NCI-H510A (cell line): ENCODE measurements at places on chromosomes 5 and 9.

DNA sequence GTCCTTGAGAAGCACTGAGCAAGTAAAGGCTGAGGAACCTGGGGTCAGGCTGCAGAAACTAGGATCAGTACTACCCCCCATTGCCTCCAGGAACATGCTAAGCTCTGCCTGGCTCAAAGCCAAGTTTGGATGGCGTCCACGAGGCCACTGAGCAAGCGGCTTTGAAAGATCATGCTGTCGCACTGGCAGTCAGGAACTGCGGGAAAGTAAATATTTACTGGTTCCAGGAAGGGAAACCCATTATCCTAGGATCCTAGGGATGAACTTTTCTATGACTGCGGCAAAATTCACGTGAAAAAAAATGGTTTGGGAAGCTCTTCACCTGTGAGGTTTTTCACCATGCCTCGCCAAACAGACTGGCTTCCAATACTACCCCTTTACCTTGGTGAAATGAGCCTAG, 75.3 kb upstream of the PJA2 start:
- DNase-seq: peak; percentile 44

DNA sequence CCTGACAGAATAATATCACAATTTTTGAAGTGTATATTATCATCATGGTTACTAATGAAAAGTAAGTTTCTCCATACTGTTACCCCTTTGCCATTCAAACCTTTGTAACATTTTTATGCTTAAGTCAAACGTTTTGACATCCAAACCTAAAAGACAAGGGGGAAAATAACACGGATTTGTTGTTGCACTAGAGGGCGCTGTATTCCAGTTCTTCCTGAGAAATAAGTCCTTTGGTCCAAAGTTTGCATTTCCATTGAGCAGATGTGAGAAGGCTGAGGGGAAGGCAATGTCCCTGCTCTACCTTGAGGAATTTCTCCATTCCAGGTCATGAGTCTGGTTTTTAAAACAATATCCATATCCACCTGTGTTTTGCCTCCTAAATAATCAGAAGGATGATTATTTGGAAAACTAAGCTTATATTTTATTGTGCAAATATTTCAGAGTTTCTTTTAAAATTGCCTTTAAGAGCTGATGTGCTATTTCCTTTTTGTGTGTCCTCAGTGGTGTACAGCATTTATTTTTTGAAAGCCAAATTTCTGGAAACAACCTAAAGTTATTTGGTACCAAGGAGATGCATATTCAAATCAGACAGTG, 9.7 kb downstream of the LECT2 start:
- DNase-seq: peak; percentile 32

- no peak for DNase-seq
Observed at GRCh38 chr9:87337335-87338087, 160.2 kb upstream of the DAPK1 start.

DNA sequence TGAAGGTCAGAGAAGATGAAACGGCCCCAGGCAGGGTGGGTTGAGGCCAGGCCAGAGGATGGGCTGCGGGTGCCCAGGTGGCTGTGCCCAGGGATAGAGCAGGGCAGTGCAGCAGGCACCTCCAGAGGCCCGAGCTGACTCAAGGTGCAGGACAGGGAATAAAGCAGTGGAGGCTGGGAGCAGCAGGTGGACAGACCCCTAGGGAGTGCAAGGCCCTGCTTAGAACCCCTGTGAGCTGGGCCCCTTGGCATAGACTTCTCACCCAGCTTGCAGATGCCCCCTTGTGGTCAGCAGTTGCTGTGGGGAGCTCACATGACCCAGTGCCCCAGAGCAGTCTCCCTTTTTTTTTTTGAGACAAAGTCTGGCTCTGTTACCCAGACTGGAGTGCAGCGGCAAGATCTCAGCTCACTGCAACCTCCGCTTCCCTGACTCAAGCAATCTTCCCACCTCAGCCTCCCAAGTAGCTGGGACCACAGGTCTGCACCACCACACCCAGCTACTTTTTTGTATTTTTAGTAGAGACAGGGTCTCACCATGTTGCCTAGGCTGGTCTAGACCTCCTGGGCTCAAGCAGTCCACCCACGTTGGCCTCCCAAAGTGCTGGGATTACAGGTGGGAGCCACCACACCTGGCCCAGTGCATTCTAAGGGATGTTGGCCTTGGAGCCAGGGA, 118.8 kb downstream of the WNK2 start:
- DNase-seq: no peak

GRCh38 chr5:8184455-8185063, 315.6 kb downstream of the MTRR start:
- peak; percentile 45 for DNase-seq

DNA sequence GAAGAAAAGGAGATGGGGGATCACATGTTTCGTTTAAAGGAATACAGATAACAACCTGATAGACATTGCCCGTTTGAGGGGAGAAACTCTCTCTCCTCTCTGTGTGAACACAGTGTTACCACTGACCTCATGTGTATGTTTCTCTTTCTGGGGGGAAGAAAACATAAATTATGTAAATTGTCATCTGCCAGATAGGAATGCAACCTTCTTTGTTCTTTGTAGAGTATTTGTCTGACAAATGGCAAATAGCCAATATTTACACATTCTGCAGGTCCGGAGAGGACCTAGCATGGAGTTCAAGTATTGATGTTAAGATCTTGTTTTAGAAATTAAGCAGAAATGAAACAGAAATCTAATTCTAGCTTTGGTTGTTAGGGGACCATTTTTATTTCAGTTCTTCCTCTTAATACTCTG, 276.3 kb downstream of the SAXO1 start:
- no peak for DNase-seq

GRCh38 chr5:1985781-1986180, 103.1 kb upstream of the IRX4 start:
- no peak for DNase-seq

DNA sequence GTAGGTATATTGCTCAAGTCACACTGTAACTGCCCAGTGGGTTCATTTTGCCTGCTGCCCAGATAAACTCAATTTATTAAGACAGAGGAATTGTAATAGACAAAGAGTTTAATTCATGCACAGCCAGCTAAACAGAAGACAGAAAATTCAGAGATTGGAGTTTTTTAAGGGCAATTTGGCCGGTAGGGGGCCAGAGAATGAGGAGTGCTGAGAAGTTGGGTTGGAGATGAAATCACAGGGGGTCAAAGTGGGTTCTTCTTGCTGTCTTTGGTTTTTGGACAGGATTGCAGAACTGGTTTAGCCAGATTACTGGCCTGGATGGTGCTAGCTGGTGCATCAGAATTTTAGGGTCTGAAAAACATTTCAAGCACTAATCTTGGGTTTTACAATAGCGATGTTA, 20.7 kb upstream of the IL33 start:
- no peak for DNase-seq

DNA sequence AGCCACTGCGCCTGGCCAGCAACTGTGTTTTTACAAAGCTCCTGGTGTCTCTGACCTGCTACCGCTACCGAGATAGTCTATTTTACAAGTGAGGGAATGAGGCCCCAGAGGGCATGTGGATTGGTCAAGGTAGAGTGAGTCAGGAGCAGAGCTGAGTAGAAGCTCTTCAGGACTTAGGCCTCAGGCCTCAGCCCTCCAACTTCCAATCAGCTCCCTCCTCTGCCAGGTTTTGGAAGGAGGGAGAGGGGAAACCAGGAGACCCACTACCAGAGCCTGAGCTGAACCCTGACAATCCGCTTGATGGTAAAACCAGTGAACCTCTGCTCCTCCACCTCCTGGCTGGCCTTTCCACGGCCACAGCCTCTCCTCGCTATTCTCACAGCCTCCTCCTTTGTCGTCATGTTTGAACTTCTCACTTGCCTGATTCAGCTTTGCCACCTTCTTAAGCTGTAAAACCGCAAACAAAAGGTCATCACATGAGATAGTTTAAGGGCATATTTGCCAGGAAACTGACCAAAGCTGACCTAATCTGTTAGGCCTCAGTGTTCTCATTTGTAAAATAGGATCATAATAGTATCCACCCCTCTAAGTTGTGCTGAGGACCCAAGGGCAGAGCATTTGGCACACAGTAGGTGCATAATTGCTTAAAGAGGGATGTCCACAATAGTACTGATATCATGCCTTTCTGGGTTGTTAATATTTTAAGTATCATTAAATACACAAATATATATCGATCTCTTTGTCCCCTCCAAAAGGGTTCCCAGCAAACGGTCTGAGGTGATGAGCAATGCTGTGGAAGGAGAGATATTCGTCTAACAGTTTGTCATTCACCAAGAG, 1.7 kb downstream of the TRAF1 start:
- no peak for DNase-seq

GRCh38 chr9:125984461-125984860, 237.3 kb downstream of the PBX3 start:
- no peak for DNase-seq

GRCh38 chr9:6961845-6962522, 204.2 kb downstream of the KDM4C start:
- DNase-seq: no peak

DNA sequence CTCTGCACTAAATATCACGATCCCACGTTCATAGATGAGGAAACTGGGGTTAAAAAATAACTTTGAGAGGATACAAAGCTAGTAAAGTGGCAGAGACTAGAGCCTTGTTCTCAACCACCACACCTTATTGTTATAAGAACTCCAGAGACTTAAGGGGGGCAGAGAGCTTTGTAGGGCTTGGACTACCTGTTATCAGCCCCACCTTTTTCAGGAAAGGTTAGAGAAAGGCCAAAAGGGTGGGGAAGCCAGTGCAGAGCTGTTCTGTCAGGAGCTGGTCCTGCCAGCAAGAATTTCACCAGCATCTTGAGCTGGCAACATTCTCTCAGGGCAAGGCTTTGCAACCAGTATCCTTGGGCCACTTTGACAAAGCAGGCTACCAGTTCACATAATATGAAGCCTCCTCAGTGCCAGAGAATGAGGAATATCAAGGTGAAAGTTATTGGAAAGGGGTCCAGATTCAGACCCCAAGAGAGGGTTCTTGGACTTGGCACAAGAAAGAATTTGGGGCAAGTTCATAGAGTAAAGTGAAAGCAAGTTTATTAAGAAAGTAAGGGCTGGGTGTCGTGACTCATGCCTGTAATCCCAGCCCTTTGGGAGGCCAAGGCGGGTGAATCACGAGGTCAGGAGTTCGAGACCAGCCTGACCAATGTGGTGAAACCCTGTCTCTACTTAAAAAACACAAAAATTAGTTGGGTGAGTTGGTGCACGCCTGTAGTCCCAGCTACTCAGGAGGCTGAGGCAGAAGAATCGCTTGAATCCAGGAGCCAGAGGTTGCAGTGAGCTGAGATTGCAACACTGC, 66.2 kb upstream of the CLINT1 start:
- DNase-seq: no peak

- no peak for DNase-seq
Observed at GRCh38 chr9:128072144-128073021, 4.4 kb downstream of the SLC25A25 start.
